Psoas muscle (tissue), 8 donors: ENCODE measurements at places on chromosomes 16 and 17. TPM values are rescaled to one million over a fixed set of nuclear protein-coding genes. Genes with fewer than 3 reads are reported as not detected.

- no peak for DNase-seq
- no peaks in the 10 kb centered on the region for H3K4me1 ChIP-seq
- H3K36me3 ChIP-seq = no peaks in the 10 kb centered on the region
- peaks cover 3% of the 10 kb centered on the region for H3K27me3 ChIP-seq
These were observed 9.5 kb upstream of the FZD2 start for GRCh38 chr17:44547625-44548267.

The MILR1 gene
- total RNA-seq = 1.3 TPM

GRCh38 chr17:79545251-79546005 is 65.4 kb downstream of the RBFOX3 start:
- H3K27ac ChIP-seq = no peak overlapping the region
- no peaks in the 10 kb centered on the region for H3K36me3 ChIP-seq
- H3K27me3 ChIP-seq = peaks cover 48% of the 10 kb centered on the region

DNA sequence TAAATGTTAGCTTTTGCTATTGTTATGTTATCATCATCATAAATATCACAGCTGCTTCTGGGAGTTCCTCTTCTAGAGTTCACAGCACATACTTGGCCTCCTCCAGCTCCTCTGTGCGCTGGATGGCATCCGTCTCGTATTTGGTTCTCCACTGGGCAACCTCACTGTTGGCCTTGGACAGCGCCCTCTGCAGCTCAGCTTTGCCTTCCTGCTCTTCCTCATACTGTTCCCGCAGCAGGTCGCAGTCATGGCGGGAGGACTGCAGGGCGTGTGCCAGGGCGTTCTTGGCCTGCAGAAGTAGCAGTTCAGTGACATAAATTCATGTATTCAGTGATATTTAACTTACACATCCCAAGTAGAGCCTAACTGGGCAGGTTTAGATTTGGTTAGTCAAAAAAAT is 23.4 kb downstream of the MYH8 start:
- no peaks in the 10 kb centered on the region for H3K27me3 ChIP-seq
- no peaks in the 10 kb centered on the region for H3K4me1 ChIP-seq
- H3K4me3 ChIP-seq = no peak overlapping the region

GRCh38 chr17:56125830-56126819 is 27.1 kb upstream of the ANKFN1 start:
- H3K36me3 ChIP-seq = no peaks in the 10 kb centered on the region
- no peak overlapping the region for H3K27ac ChIP-seq
- H3K4me1 ChIP-seq = no peaks in the 10 kb centered on the region

The FOXC2 gene
- 0.32 TPM for total RNA-seq

GRCh38 chr17:307295-307691 is 45.3 kb downstream of the RPH3AL start:
- no peaks in the 10 kb centered on the region for H3K4me1 ChIP-seq
- H3K36me3 ChIP-seq = no peaks in the 10 kb centered on the region
- DNase-seq = no peak
- no peak overlapping the region for H3K27ac ChIP-seq
- H3K4me3 ChIP-seq = no peak overlapping the region
- no peaks in the 10 kb centered on the region for H3K27me3 ChIP-seq

- H3K4me1 ChIP-seq = no peaks in the 10 kb centered on the region
- H3K36me3 ChIP-seq = no peaks in the 10 kb centered on the region
- no peak for DNase-seq
- no peak overlapping the region for H3K4me3 ChIP-seq
- no peaks in the 10 kb centered on the region for H3K27me3 ChIP-seq
These were observed 66.1 kb upstream of the NLK start for GRCh38 chr17:27976331-27976730.

DNA sequence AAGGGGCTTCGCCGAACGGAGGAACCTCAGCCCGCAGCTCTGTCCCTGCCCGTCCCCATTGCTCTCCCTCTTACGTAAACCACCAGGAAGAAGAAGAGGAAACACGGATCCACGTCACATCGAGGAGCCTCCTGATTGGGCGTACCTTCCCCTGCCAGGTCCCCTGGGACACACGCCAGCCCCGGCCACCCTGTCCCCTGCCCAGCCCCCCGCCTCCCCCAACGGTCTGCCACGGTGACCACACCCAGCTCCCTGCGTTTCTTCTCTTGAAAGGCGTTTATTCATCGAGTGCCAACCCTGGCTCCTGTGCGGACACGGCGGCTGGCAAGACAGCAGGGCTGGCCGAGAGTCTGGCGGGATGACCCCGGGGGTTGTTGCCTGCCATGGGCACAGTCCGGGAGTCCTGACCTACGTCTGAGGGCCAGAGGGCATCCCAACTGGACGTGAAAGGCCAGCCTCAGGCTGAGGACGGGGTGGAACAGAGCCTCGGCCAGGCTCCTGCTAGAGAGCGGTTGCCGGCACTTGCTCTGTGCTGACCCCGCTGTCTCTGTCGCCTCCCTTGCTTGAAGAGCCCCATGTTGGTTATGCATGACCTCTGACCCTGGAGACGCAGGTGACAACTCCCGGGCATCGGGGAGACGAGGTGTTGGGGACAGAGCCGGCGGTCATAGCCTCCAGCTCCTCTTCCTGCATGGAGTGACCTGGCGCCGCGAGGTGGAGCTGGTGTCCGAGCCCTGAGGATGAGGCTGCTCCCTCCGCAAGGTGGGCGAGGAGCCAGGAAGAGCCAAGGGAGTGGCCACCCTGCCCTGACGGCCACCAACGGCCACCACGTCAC is 40.5 kb upstream of the ACSF3 start:
- no peaks in the 10 kb centered on the region for H3K36me3 ChIP-seq
- H3K4me3 ChIP-seq = peak overlapping the region; percentile 34
- H3K27ac ChIP-seq = no peak overlapping the region
- no peaks in the 10 kb centered on the region for H3K27me3 ChIP-seq
- H3K4me1 ChIP-seq = no peaks in the 10 kb centered on the region

The DRC3 gene
- 0.65 TPM for total RNA-seq

DNA sequence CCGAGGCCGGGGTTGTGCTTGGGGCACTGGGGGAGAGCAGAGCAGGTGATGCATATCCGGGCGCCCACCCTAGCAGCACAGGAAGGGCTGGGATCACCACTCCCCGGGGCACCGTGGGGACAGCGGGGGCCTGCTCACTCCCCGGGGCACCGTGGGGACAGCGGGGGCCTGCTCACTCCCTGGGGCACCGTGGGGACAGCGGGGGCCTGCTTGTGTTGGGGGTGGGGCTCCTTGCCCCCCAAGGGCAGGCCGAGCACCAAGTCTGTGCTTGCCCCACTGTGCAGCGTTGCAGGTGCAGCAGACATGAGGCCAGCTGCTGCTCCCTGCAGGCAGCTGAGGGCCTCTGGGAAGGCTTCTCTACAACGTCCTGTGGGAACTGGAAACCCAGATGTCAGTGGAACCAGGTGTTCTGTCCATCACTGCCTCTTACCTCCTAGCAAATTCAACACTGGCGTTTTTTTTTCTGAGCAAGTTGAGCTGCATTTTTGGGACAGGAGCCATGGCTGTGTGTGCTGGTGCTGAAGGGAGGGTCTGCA is 25.0 kb upstream of the ZNF750 start:
- no peak overlapping the region for H3K4me3 ChIP-seq
- peaks cover 31% of the 10 kb centered on the region for H3K4me1 ChIP-seq
- H3K27ac ChIP-seq = no peak overlapping the region
- H3K27me3 ChIP-seq = no peaks in the 10 kb centered on the region
- H3K36me3 ChIP-seq = peaks cover 2% of the 10 kb centered on the region

- H3K4me3 ChIP-seq = no peak overlapping the region
- no peaks in the 10 kb centered on the region for H3K4me1 ChIP-seq
- no peak for DNase-seq
- H3K27ac ChIP-seq = no peak overlapping the region
- H3K27me3 ChIP-seq = no peaks in the 10 kb centered on the region
- H3K36me3 ChIP-seq = no peaks in the 10 kb centered on the region
These were observed 341.6 kb downstream of the SOX9 start for GRCh38 chr17:72462407-72462806.

DNA sequence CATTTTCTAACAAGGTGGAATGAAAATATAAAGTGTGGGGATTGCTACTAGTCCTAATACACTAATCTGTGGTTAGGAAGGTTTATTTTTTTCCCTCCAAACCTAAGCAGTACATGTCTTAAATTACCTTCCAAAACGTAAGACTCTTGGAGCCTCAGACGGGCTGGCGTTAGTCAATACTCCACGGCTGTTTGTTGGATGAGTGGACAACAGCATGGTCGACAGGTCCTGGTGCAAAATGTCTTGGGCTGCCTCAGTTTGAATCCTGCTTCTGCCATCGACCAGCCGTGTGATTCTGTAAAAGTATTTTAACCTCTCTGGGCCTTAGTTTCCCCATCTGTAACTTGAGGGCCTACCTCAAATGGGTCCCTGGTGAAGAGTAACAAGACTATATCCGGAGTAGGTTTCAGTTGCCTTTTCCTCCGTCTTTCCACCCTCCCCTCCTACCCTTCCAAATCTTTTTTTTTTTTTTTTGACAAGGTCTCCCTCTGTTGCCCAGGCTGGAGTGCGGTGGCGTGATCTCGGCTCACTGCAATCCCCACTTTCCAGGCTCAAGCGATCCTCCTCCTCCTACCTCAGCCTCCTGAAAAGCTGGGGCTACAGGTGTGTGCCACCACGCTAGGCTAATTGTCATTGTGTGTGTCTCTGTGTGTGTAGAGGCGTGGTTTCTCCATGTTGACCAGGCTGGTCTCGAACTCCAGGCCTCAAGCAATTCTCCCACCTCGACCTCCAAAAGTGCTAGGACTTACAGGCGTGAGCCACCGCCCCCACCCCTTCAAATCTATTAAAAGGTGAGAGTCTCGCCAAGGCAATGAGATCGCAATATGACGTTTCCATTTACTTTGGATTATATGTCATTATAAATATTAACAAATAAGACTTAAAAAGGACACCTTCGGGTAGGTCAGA is 5.8 kb downstream of the SCGB1C2 start:
- H3K36me3 ChIP-seq = no peaks in the 10 kb centered on the region
- H3K27me3 ChIP-seq = no peaks in the 10 kb centered on the region
- no peak overlapping the region for H3K4me3 ChIP-seq
- H3K27ac ChIP-seq = no peak overlapping the region

- no peak for DNase-seq
- peak overlapping the region; percentile 83 for H3K27ac ChIP-seq
- H3K4me1 ChIP-seq = peaks cover 23% of the 10 kb centered on the region
- H3K36me3 ChIP-seq = no peaks in the 10 kb centered on the region
- H3K27me3 ChIP-seq = no peaks in the 10 kb centered on the region
These were observed 3.5 kb downstream of the CTNS start for GRCh38 chr17:3639981-3640596.

- no peaks in the 10 kb centered on the region for H3K36me3 ChIP-seq
- no peak overlapping the region for H3K27ac ChIP-seq
- H3K4me3 ChIP-seq = no peak overlapping the region
- DNase-seq = no peak
These were observed 22.3 kb upstream of the CNOT1 start for GRCh38 chr16:58651965-58652348.

DNA sequence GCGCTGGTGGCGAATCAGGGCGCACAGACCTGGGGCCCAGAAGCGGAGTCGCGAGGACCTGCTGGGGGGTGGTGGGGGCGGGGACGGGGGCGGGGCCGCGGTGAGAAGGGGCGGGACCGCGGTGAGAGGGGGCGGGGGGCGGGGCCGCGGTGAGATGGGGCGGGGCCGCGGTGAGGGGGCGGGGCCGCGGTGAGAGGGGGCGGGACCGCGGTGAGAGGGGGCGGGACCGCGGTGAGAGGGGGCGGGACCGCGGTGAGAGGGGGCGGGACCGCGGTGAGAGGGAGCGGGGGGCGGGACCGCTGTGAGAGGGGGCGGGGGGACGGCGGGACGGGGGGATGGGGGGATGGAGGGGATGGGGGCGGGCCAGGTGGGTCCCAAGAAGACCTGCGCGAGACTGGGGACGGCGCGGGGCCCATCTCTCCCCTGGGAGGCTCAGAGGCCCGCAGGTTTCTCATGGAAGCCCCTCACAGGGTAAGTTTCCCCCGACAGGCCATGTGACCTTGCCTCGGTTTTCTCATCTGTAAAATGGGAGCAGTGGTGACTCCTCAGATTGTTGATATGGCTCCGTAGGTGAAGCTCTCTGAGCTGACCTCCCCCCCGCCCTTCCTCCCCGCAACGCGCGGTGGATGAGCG is 28.6 kb upstream of the DBNDD1 start:
- no peak overlapping the region for H3K27ac ChIP-seq
- H3K4me1 ChIP-seq = peaks cover 10% of the 10 kb centered on the region

- H3K27me3 ChIP-seq = no peaks in the 10 kb centered on the region
- no peak overlapping the region for H3K27ac ChIP-seq
- no peaks in the 10 kb centered on the region for H3K4me1 ChIP-seq
- peak; percentile 57 for DNase-seq
- H3K36me3 ChIP-seq = peaks cover 52% of the 10 kb centered on the region
- no peak overlapping the region for H3K4me3 ChIP-seq
These were observed 88.5 kb downstream of the CLEC16A start for GRCh38 chr16:11032922-11033291.

The OR1G1 gene
- total RNA-seq = not detected

- H3K4me3 ChIP-seq = peak within 1 kb of the TSS; percentile 73
- peaks cover 41% of the 10 kb centered on the region for H3K4me1 ChIP-seq
- DNase-seq = no peak
- H3K36me3 ChIP-seq = peaks cover 13% of the 10 kb centered on the region
These were observed at the start of gene IL32 for GRCh38 chr16:3065069-3065741. Gene IL32 (plus strand): TSS chr16:3065640. CDS start chr16:3065812, 172 bp downstream.
